Colonic mucosa (tissue), 4 donors: ENCODE measurements at places on chromosomes 7 and 10. TPM values are rescaled to one million over a fixed set of nuclear protein-coding genes. Genes with fewer than 3 reads are reported as not detected.
A peak's percentile ranks its signal among the peaks of the same experiment; 100 is the strongest.

ASB10 gene
- not detected for total RNA-seq

PITX3 gene
- not detected for total RNA-seq

MLXIPL gene
- total RNA-seq = 15.7 TPM

ABCC2 gene
- total RNA-seq = 0.72 TPM

WNT8B gene
- not detected for total RNA-seq

GRCh38 chr7:39735903-39736302 lies 112.5 kb downstream of the RALA start:
- no peak for DNase-seq
- no peaks in the 10 kb centered on the region for H3K36me3 ChIP-seq
- H3K27me3 ChIP-seq = no peaks in the 10 kb centered on the region
- no peaks in the 10 kb centered on the region for H3K4me1 ChIP-seq
- H3K27ac ChIP-seq = no peak overlapping the region

DNA sequence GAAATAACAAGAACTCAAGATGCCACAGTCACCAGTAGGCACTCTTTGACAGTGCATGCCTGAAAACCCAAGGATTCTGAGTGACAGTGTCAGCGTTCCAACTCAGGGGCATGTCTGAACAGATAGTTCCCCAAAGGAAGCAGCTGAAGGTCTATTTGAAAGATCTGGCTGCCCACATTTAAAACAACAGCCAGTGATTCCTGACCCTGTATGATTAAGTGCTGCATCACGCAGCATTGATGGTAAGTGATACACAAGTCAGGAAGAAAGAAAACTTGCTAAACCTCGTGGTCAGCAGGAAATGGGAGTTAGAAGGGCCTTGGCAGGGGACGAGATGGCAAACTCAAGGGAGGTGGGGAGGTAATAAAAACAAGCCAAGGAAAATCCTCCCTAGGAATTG lies 1013.1 kb downstream of the TYW1 start:
- no peak overlapping the region for H3K27ac ChIP-seq
- no peak for DNase-seq
- H3K4me3 ChIP-seq = no peak overlapping the region
- H3K4me1 ChIP-seq = no peaks in the 10 kb centered on the region

DNA sequence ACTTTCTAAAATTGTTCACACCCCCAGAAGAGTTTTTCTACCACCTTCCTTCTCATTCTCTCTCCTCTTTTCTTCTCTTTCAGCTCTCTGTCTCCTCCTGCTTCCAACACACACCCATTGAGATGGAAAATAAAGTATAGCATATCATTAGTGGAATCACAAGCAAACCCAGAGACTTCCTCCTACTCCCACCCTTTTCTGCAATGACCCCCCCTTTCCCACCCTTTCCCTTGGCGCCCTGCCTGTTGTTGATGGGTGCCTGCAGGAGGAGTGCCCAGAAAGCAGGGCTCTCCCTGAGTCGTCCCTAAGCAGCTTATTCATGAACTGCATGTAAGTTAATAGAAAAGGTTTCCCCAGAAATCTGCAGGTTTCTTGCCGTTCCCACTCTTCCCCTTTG lies 300.0 kb downstream of the PLXNA4 start:
- no peaks in the 10 kb centered on the region for H3K36me3 ChIP-seq
- H3K27ac ChIP-seq = no peak overlapping the region
- no peaks in the 10 kb centered on the region for H3K27me3 ChIP-seq

GRCh38 chr10:78937800-78938694 lies 130.7 kb upstream of the ZMIZ1 start:
- DNase-seq = no peak
- H3K4me3 ChIP-seq = no peak overlapping the region
- H3K27ac ChIP-seq = no peak overlapping the region
- H3K36me3 ChIP-seq = no peaks in the 10 kb centered on the region
- no peaks in the 10 kb centered on the region for H3K27me3 ChIP-seq
- no peaks in the 10 kb centered on the region for H3K4me1 ChIP-seq

GRCh38 chr7:90603346-90603745 lies 7.2 kb downstream of the CDK14 start:
- no peaks in the 10 kb centered on the region for H3K4me1 ChIP-seq
- H3K4me3 ChIP-seq = no peak overlapping the region
- H3K27me3 ChIP-seq = no peaks in the 10 kb centered on the region
- no peak for DNase-seq

GRCh38 chr7:70480927-70481569 lies 650.9 kb upstream of the GALNT17 start:
- H3K4me1 ChIP-seq = no peaks in the 10 kb centered on the region
- no peak overlapping the region for H3K27ac ChIP-seq
- DNase-seq = no peak
- no peaks in the 10 kb centered on the region for H3K27me3 ChIP-seq
- no peak overlapping the region for H3K4me3 ChIP-seq

- no peak for DNase-seq
Measured at GRCh38 chr10:128877936-128878335, 589.1 kb upstream of the MGMT start.

DNA sequence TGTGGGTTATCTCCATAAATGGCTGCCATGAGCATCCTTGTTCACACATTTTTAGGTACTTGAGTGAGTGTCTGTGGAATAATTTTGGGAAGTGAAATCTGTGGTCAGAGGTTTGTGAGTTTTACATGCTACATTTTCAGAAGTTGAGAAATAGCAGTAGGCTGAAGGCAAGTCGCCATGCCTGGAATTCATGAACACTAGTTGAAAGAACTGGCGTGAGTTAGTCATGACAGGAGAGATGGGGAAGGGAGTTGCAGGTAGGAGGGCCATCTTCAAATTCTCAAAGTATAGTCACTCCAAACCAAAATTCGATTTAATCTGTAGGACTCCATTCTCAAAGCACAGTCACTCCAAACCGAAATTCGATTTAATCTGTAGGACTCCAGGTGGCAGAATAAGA lies 89.6 kb downstream of the EGFR start:
- H3K27ac ChIP-seq = no peak overlapping the region
- H3K4me3 ChIP-seq = no peak overlapping the region
- no peak for DNase-seq
- no peaks in the 10 kb centered on the region for H3K36me3 ChIP-seq
- no peaks in the 10 kb centered on the region for H3K27me3 ChIP-seq

GRCh38 chr7:107843184-107843583 lies 40.2 kb upstream of the SLC26A3 start:
- H3K27me3 ChIP-seq = no peaks in the 10 kb centered on the region
- no peak overlapping the region for H3K4me3 ChIP-seq
- no peaks in the 10 kb centered on the region for H3K4me1 ChIP-seq
- peak; percentile 42 for DNase-seq
- no peak overlapping the region for H3K27ac ChIP-seq
